ENCODE measurements at places on chromosomes 4 and X. TPM values are rescaled to one million over a fixed set of nuclear protein-coding genes. Genes with fewer than 3 reads are reported as not detected.

DNA sequence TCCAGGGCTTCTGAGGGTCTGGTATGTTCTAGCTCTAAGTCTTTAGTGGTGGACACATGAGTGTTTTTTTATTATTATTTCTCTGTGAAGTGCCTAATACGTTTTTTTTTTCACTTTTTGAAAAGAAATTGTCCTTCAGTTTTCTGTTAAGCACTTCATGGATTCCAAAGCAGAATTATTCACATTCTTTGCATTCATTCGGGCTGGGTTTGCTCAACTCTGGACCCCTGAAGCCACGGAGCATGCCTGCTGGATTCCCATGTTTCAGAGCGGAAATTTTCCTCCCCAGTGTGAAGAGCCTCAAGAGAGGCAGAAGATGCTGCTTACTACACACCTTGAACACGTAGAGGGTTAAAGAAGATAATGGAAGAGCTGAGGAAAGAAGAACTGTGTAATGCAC lies 107.5 kb downstream of the EGF start:
- no peak for DNase-seq

PJA1 gene
- total RNA-seq, result 17.0 TPM

DNA sequence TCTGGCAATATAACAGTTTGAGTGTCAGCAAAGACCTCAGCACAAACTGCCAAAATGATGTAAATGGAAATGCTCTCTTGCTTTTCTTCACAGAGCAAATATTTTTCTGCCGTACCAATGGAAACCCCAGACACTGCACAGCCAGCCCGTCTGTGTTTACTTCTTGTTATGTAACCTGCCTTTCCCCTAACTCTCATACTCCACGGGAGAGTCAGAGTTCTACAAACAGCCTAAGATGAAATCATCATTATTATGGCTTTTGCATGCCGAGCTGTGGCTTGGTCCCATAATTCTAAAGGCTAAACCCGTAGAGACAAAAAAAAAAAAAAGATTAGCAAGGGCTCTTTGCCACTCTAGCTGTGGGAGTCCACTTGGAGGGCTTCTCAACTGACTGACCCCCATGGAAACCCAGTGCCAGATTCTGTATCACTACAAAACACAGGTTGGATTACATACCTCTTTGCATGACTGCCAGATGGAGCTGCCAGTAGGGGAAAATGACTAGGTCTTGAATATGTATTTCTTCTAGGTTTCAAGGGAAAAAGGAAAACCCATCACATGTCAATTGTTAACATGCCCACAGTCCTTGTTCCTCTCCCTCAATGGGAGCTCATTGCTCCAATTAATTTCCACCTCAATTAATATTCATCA lies 197.2 kb upstream of the CNKSR2 start:
- DNase-seq, result no peak

CACNA1F gene
- total RNA-seq, result 0.20 TPM

DNA sequence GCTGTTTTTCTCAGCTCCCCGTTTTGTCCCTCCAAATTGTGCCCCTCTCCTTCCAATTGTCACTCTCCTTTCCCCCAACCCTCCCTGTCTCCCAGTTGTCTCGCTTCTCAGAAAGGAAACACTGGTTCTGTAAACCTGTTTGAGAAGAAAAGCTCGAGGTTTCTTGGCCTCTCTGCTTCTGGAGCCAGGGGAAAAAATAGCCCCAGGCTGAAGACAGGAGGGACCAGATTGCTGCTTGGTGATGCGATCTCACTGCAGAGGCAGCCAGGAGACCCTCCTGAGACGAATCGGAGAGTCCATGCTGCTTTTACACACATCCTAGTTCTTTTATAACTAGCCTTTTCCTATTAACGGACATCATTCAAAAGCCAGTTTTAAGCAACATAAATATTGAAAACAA lies 21.2 kb downstream of the TRIML1 start:
- no peak for DNase-seq

DNA sequence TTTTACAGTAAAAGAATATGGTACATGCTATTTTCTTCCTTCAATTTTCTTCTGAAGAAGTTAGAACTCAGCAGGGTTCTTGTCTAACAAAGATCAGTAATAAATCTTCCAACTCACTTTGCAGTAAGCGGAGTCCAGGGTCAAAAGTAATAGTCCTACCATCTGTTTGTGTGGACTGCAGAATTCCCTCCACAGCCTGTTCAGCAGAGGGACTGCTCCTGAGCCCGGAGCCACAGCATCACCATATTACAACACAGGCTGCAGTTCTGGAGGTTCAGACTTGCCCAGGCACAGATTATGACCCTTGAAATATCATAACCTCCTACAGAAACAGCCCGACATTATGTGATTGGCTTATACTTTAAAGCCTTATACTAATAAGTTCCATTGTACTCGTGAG lies 10.3 kb downstream of the FHDC1 start:
- no peak for DNase-seq

CLGN gene
- 89.5 TPM for total RNA-seq

GRCh38 chr4:47468706-47469365 lies 5.3 kb upstream of the COMMD8 start:
- DNase-seq, result no peak

MAGEA2 gene
- not detected for total RNA-seq

GRCh38 chrX:11117745-11118144 lies 6.6 kb downstream of the HCCS start:
- no peak for DNase-seq

DNA sequence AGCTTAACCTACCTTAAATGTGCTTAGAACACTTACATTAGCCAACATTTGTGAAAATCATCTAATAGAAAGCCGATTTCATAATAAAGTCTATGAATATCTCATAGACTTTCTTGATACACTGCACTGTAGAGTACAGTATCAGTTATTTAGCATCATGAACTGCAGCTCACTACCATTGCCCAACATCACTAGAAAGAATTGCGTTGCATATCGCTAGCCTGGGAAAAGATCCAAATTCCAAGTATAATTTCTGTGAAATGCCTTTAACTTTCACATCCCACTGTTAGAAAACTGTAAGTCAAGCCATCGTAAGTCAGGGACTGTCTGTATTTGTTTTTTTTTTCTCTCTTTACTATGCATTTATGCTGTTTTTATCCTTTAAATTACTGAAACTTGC lies 918.6 kb upstream of the PABPC4L start:
- no peak for DNase-seq

DMP1 gene
- not detected for total RNA-seq

DNA sequence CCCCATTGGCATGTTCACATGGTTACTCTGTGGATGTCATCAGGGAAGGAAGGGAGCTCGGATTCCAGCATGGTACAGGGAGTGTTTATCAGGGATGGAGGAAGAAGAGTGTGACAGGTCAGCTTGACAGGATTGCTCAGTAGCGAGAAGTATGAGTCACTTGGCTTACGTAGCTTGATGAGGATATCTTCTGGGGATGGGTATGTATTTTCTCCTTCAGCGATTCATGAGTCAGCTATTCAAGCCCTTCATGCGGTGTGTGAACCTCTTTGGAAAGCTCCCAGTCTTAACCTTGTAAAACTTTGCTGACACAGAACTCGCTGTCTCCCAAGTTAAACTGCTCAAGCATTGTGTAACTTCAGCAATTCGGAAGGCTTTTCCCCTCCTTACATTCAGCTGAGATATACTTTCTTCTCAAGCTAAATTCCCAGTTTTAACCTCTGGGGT lies 275.4 kb downstream of the ARHGAP10 start:
- DNase-seq, result no peak

Data from right cardiac atrium (tissue), 5 donors.